ENCODE measurements at places on chromosomes 6 and 20.

- no peak for DNase-seq
Observed at GRCh38 chr20:36218380-36219064, 17.8 kb upstream of the AAR2 start.

DNA sequence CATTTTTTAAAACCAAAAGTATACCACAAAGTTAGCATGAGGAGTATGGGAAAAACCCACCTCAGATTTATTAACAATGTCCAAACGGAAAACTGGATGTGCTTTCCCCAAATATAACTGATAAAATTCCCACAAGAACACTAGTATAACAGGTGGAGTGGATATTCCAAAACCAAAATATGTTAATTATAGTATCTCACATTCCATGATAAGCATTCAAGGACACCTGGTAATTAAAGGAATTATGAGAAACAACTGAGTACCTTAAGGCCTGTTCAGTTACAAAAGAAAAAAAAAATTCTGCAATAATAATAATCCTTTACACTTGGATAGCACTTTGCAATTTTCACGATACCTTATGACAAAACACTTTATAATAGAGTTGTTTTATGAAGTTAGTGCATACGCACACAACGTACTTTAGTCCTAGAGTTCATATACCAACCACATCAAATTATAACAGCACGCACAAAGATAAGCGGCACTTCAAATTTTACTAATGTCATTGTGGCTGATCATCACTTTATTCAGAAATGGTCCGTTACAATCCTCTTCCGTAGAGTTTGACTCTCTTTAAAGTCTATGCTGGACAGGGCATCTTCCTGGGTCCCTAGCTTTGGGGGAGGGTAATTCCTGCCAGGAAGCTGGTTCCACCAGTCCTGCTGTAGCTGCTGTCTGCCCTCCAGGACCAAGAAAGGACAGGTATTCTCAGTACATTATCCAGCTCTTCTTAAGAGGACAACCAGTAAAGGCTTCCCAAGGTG, 1.7 kb downstream of the CDK19 start:
- no peak for DNase-seq

GRCh38 chr6:125963817-125964216, 7.2 kb downstream of the HINT3 start:
- DNase-seq = no peak

DNA sequence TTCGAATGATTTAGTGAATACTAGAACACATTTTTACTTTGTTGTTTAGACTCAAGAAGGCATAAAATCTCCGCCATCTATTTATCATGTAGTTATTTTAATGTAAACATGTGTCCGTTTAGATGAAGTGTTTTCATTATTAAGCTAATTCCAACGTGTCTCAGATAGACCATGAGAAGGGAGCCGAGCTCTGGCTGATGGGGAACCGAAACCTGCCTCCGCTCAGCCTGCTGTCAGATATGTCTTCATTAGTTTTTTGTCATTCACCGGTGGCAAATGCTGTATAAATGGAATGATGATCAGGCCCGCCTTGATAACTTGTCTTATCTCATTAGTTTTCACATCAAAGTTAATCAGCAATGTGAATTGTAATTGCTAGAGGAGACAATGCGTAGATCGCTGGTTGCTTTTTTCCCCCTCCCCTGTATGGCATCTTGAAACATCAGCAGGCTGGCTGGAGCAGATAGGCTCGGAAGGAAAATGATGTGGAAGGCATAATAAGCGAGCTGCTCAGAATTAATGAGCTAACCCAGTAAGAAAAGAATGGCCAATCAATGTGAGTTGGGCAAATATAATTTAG, 136.4 kb downstream of the LINC00237 start:
- DNase-seq = no peak

- no peak for DNase-seq
Observed at GRCh38 chr20:16675001-16675564, 54.7 kb upstream of the SNRPB2 start.

DNA sequence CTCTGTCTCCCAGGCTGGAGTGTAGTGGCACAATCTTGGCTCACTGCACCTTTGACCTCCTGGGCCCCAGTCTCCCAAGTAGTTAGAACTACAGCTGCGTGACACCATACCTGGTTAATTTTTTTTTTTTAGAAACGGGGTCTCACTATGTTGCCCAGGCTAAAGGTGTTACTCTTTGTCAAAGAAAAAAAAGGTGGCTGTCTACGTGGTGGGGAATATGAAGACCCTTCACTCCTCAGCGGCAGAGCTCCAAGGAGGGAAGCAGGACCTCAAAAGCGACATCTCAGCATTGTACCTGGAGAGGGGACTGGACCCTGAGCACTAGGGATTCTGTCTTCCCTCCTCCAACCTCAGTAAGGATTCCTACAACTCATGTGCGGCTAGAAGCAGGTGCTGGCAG, 16.4 kb upstream of the TBC1D22B start:
- no peak for DNase-seq

DNA sequence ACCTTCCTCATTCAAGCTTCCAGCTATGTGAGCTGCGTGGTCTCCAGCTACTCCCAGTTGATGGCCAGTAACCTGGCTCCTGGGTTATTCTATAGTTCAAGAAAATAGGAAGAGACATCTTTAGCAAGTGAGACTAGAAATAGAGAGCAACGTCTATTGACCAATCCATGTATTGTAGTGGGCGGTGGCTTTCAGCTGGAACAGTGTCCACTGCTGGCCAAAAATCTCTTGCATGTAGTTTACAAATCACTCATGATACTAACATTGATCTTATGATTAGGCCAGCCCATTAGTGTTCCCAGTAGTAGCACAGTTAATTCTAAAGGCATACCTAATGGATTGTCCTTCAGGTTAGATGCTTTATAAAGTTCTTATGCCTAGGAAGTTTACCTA, 58.9 kb upstream of the SCP2D1 start:
- no peak for DNase-seq

DNA sequence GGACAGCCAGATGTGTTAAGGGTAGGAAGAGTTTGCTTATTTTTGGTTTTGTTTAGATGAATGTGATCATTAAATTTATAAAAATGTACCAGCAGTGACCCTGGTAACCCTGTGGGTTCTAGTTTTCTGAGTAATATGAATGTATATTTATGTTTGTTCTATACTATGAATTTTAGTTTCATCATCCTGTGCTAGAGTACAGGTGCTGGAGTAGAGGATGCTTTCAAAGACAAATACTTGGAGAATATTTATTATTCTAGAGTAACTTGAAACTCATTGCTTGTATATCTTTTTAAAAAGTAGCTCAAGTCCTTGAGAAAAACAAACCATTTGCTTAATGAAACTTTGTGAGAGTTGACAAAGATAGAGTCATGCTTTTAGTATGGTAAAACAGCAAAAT, 7.8 kb downstream of the LRRC1 start:
- no peak for DNase-seq
